ENCODE measurements at places on chromosomes 3 and 15.
A peak's percentile ranks its signal among the peaks of the same experiment; 100 is the strongest.

DNA sequence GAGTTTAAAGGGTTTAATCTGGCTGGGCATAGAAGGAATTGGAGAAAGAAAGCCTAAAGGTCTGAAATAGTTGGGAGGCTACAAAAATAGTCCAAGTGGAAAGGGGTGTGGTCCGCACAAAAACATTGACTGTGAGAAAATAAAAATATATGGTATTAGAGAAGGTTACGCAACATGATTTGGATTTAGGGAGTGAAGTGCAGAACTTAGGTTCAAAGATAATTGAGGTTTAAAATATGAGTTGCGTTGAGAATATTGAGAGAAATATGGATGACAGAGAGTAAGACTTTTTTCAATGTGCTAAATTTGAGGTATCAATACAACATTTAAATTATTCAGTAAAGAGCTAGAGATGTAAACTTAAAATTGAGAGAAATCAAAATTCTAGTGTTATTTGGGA lies 15.4 kb upstream of the CMC1 start:
- DNase-seq = no peak

GRCh38 chr3:143357700-143358099 lies 238.1 kb downstream of the CHST2 start:
- DNase-seq = no peak

GRCh38 chr3:57147071-57147470 lies 18.1 kb downstream of the IL17RD start:
- no peak for DNase-seq

- no peak for DNase-seq
These were observed 3.2 kb upstream of the SIAH2 start for GRCh38 chr3:150765949-150766720.

- no peak for DNase-seq
These were observed 44.2 kb downstream of the SGO1 start for GRCh38 chr3:20141851-20142250.

GRCh38 chr3:177144922-177145321 lies 52.4 kb downstream of the TBL1XR1 start:
- DNase-seq = no peak

- no peak for DNase-seq
These were observed 42.8 kb upstream of the FEZF2 start for GRCh38 chr3:62416144-62416543.

DNA sequence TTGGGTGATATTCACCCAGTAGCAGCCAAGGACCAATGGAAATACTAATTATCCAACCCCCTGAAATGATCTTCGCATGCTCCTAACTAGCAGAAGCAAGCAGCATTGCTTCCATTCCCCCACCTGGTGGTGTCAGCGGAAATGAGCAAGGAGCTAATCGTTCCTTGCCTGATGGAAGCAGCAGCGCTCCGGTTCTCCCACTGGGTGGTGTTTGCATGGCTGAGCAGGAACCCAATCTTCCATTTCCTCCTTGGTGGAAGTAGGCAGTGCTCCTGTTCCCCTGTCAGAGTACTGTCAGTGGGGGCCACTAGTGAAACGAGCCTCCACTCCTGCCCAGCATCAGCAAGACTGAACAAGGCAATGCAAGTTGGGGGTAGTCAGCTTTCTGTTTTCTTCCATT lies 311.5 kb downstream of the CACNA2D3 start:
- no peak for DNase-seq

- no peak for DNase-seq
These were observed 153.4 kb downstream of the OTOL1 start for GRCh38 chr3:161649900-161650484.

DNA sequence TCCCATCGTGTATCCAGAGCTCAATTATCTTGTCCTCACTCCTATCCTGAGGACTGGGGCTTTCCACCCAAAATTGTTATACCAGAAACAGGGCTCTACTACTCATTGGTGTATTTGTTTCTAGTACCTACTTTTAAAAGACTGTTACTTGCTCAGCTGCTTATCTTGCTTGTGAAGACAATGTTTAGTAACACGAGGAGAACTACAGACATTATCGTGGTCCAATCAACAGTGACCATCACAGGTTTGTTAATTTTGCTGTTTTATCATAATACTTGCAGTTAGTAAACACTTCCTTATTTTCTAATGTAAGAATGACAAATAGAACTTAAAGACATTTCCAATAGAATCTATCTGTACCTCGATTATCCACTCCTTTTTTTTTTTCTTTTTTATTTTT lies 13.5 kb downstream of the LRCH3 start:
- no peak for DNase-seq

DNA sequence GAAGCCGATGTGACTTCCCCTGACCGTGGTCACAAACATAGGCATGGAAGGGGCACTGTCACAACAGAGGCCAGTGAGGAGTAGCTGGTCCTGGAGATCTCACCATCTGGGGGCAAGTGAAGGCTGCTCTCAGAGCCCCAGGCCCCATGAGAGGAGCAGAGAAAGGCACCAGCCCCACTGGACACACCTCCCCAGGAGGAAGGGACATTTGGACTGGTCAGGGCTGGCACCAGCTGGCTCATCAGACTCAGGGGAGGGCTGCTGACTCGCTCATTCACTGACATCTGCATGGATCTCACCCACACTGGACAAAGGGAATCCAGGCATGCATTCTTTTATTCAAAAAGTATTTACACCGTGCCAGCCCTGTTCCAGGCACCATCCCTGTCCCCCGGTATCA lies 26.8 kb downstream of the ESYT3 start:
- no peak for DNase-seq

GRCh38 chr3:129855832-129856419 lies 37.6 kb downstream of the TMCC1 start:
- DNase-seq = no peak

GRCh38 chr3:12227833-12228232 lies 61.0 kb upstream of the PPARG start:
- DNase-seq = no peak

DNA sequence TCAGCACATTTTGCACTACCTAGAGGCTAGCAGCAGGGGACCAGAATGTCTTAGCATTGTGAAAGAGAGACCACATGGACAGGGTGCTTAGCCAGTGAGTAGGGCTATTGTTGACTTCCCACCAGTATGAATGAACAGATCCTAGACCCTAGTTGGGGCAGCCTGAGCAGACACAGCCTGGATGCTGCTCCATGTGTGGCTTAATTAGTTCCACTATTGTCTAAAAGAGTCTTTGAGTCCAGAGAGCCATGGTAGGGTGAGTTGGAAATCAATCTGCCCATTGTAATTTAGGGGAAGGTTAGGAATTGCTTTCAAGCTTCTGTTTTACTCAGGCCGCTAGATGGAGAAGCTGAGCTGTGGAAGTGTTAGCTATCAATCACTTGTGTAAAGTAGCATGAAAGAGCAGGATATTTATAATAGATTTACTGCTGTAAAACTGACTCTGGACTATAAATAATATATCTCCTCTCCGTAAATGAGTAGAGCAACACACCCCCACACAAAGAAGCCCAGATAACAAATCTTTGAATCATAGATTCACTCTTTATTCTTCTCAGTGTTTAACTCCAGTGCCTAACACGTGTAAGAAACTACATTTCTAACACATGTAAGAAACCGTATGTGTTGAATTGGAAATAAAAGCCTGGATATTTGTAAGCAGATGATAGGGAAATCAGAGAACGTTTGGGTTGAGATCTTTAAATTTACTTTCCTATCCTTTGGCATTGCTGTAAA lies 4.1 kb upstream of the GCSAM start:
- peak; percentile 17 for DNase-seq

- DNase-seq = no peak
These were observed 11.0 kb downstream of the CRTC3 start for GRCh38 chr15:90540768-90541167.

DNA sequence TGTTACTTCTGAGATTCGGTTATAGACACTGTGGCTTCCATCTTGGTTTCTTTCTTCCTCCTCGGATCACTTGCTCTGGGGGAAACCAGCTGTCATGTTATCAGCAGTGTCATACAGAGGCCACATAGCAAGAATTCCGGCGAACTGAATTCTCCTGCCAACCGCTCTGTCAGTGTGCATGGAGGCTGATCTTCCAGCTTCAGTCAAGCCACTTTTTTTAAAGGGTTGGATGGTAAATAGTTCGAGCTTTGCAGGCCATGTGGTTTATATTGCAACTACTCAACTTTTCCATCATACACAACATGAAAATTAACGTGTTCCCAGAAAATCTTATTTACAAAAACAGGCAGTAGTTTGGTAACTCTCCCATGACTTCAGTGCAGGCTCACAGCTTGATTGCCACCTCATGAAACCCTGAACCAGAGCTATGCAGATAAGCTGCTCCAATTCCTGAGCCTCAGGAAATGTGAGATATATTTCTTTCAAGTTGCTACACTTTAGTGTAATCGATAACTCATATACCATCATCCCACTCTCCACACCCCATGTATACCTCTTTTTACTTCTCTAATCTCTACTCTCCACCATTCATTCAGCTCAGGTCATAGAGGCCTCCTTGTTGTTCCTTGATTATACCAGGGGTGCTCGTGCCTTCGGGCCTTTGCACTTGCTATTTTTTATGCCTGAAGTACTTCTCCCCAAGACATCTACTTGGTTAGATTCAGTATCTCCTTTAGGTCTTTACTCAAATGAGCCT lies 7.2 kb downstream of the RPL22L1 start:
- DNase-seq = no peak

DNA sequence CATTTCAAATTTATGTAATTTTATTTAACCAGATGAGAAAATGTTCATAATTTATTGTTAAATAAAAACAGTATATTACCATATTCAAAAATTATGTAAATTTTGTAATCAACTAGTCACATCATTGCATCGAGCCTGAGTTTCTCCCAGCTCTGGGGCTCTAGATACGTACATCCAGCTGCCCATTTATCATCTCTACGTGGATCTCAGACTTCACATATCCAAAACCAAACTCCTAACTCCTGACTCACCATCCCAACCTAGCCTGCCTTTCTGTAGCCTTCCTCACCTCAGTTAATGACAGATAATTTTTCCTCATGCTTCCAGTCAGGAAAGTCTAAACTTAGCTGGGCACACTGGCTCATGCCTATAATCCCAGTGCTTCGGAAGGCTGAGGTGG lies 194.8 kb downstream of the SSR3 start:
- no peak for DNase-seq

DNA sequence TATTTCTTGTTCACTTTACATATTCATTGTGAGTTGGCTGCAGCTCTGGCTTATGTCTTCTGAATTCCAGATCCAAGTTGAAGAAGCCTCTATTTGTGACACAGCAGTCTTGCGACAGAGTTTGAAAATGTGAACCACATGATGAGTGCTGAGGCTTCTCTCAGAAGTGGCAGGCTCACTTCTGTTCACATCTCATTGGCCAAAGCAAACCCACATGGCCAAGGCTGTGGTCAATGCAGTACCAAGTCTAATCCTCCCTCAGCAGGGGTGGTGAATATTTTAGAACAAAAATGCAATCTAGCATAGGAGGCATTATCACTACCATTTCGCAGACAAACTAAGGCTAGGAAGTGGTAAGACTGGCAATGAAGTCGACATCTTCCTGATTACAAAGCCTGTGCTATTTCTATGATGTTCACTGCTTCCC lies 45.2 kb downstream of the CDCP1 start:
- DNase-seq = no peak

GRCh38 chr3:138774529-138775253 lies 60.0 kb downstream of the PIK3CB start:
- DNase-seq = no peak

DNA sequence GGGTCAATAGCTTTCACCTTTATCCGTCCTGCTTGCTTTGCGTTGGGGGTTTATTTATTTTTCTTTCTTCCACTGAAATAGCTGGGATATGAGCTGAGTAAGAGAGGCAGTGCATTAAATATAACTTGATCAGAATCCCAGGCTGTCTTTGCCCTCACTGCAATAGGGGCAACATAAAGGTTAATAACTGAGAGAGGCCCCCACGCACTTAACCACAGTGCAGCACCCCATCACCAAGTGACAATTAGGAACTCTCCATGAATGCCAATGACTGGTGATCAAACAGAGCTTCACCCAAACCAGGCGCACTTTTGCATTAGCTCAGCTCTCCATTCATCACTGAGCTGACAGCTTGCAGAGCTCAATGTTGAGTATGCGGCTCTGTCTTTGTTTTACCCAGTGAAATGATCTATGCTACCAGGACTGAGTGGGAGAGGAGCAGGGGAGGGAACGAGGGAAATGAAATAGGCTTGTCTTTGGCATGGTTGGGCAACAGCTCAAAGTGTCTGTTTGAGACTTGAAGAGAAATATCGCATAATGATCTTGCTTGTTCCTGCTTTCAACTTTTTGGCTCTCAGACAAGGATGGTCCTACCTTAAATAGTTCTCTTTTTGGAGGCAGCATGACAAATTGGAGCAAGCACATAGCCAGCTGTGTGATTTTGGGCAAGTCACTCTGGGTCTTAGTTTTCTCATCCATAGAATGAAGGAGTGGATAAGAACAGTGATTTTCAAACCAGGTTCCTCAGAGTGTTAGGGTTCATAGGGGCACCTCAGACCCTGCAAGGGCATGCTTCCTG lies 14.5 kb upstream of the GLCE start:
- no peak for DNase-seq

- DNase-seq = peak; percentile 51
These were observed at the start of gene GCSAM for GRCh38 chr3:112132975-112133448. Gene GCSAM (minus strand): TSS chr3:112133248. CDS start chr3:112133120, 128 bp downstream.

- DNase-seq = no peak
These were observed 561.8 kb downstream of the MCTP2 start for GRCh38 chr15:94793207-94793606.

DNA sequence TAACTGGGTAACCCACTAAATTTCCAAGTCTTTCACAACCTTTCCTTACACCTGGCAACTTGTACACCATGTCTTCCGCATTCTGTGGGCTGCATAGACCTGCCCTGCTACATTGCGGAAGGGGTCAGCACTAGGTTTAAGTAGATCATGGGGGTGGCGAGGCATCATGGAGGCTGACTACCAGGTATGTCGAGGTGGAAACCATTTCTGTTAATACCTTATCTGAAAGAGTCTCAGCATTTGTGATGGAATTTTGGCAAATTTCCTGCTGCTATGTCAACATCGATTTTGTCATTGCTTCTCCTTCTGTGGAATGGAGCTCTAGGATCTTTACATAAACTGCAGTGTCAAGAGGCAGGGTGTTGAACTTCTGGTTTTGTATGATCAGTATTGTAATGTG lies 187.2 kb downstream of the GHSR start:
- no peak for DNase-seq

DNA sequence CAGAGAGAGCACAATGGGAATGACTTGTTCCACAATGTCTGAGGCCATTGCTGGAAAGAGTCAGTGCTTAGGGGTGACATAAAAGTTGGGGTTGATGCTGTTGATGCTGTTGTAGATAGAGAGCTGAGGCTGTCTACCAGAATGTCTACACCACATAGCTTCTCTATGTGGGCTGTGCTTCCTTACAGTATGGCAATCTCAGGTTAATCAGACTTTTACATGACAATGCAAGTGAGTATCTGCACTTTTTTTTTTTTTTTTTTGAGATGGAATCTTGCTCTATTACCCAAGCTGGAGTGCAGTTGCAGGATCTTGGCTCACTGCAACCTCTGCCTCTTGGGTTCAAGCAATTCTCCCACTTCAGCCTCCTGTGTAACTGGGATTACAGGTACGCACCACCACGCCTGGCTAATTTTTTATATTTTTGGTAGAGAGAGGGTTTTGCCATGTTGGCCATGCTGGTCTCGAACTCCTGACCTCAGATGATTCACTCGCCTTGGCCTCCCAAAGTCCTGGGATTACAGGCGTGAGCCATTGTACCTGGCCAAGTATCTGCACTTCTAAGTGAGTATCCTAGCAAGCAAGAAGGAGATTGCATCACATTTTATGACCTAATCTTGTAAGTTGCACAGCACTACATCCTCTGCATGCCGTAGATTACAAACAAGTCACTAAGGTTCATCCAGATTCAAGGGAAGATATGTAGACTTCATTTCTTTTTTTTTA lies 28.7 kb downstream of the DLEC1 start:
- no peak for DNase-seq

Measured in stimulated activated CD4-positive, alpha-beta T cell treated with anti-CD3 and anti-CD28 coated beads, Interleukin-4, amount 100 ng/mL, for 1 hour (primary cell).